Midbrain (tissue), 1 donor: ENCODE measurements at places on chromosomes 1 and 21.

DNA sequence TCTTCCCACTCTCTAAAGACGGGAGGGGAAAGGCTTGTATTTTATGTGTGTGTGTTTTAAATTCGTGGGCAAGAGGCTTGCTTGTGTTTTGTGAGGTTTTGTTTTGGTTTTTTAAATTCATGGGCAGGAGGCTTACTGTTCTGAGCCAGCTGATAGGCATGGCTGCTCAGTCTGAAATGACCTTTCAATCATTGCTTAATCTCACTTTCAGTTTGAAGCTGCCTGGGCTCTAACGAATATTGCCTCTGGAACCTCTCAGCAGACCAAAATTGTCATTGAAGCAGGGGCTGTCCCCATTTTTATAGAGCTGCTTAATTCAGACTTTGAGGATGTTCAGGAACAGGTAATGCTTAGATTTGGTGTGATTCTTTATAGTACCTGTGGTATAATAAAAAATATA is 20.3 kb upstream of the TXLNA start:
- no peak for DNase-seq

DNA sequence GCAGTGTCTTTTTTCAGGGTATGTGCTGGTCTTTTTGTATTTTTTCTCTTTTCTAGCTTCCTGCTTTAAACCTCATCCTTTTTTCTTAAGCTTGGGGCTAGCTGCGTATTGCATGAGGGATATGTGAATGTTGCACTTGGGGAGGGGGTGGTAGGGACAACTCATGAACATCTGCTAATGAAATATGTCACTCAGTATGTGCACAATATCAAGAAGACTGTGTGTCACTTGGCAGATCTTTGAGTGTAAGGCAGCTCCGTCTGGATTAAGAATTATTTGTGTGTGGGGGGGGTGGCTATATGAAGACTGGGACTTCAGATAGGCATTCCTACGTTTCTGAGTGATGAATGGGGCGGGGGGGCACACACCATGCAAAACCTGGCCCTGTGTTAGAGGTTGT is 170.4 kb upstream of the CACNA1E start:
- DNase-seq = no peak

DNA sequence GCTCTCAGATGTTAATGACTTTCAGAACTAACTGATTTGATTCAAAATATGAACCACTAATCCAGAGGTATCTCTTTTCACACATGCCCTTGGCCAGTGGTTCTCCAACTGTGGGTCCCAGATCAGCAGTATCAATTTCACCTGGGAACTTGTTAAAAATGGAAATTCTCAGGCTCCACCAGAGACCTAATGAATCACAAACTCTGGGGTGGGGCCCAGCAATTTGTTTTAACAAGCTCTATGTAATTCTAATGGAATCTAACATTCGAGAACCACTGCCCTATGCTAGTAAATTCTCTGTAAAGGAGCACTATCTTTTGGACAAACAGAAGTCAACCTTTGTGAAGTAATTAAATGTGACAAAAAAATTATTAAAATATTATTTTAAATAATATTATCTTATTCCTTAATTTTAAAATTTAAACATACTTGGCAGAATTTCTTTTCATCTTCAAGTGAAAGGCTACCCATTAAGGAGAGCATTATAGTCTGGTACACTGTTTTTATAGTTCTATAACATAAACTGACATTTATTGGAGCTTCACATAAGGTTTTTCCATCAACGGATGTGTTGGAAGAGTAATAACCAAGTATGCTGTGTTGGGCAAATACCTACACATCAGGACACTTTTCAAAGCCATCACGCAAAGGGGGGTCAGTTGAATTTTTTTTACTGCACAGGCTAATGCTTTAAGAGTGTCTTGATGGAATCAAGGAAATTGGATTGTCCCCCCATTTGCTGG is 130.4 kb downstream of the LHX4 start:
- no peak for DNase-seq

- DNase-seq = no peak
Observed at GRCh38 chr1:246677842-246678241, 46.4 kb upstream of the SCCPDH start.
